Fibroblast of lung (primary cell): ENCODE measurements at places on chromosomes 11 and 22. TPM values are rescaled to one million over a fixed set of nuclear protein-coding genes. Genes with fewer than 3 reads are reported as not detected.

DNA sequence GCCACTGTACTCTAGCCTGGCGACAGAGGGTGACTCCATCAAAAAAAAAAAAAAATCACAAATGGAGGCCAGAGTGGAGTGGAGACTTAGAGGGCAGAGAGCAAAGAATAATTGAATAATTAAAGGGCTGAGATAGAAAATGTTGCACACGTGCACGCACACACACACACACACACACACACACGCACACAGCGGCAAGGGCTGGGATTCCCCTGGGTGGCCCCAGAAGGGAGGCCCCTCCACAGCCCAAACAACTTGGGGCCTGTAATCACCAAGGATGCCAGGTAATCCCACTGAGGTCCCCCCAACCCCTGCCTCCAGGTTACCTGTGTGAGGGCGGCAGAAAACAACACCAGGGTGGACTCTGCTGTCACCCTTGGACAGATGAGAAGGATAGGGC, 12.0 kb upstream of the DGKZ start:
- no peak for DNase-seq
- no peaks in the 10 kb centered on the region for H3K36me3 ChIP-seq
- peaks cover 42% of the 10 kb centered on the region for H3K27me3 ChIP-seq
- H3K4me1 ChIP-seq, result peaks cover 2% of the 10 kb centered on the region
- no peak overlapping the region for H3K27ac ChIP-seq

- H3K27ac ChIP-seq, result no peak overlapping the region
- no peak overlapping the region for H3K4me3 ChIP-seq
- H3K4me1 ChIP-seq, result no peaks in the 10 kb centered on the region
- no peaks in the 10 kb centered on the region for H3K36me3 ChIP-seq
- no peak for DNase-seq
These were observed 4.8 kb downstream of the CYB5R2 start for GRCh38 chr11:7668464-7668863.

DNA sequence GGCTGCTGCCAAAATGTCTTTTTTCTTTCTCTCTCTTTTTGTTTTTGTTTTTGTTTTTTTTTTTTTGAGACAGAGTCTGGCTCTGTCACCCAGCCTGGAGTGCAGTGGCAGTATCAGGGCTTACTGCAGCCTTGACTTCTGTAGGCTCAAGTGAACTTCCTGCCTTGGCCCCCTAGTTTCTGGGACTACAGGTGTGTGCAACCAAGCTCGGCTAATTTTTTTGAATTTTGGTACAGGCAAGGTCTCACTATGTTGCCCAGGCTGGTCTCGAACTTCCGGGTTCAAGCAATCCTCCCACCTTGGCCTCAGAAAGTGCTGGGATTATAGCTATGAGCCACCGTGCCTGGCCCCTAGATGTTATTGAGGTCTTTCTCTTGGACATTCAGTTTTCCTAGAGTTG, 2.2 kb upstream of the DDX10 start:
- H3K4me1 ChIP-seq, result peaks cover 3% of the 10 kb centered on the region
- no peak for DNase-seq
- no peak overlapping the region for H3K27ac ChIP-seq
- no peaks in the 10 kb centered on the region for H3K36me3 ChIP-seq
- H3K27me3 ChIP-seq, result no peaks in the 10 kb centered on the region
- no peak overlapping the region for H3K4me3 ChIP-seq

DNA sequence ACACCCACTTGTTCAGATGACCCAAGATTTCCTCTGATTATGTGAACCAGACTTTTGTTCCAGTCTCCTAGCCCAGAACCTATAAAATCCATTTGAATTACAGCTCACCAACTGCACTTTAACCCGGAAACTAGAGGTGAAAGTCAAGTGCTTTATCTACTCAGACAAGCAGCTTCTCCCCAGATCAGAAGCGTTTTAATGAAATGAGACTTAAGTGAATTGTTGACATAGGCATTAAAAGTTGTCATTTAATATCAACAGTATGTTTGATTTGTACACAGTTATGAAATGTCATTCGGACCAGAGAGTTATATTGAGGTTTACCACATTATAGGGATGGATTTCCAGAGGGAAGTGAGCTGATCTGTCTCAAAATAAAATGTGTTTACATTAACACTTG, 52.0 kb downstream of the CADM1 start:
- no peaks in the 10 kb centered on the region for H3K36me3 ChIP-seq
- no peaks in the 10 kb centered on the region for H3K27me3 ChIP-seq
- no peak overlapping the region for H3K27ac ChIP-seq
- no peaks in the 10 kb centered on the region for H3K4me1 ChIP-seq

- no peaks in the 10 kb centered on the region for H3K27me3 ChIP-seq
- no peak overlapping the region for H3K27ac ChIP-seq
- no peaks in the 10 kb centered on the region for H3K4me1 ChIP-seq
- H3K36me3 ChIP-seq, result no peaks in the 10 kb centered on the region
These were observed 35.3 kb upstream of the SC5D start for GRCh38 chr11:121257289-121257688.

- peaks cover 11% of the 10 kb centered on the region for H3K27me3 ChIP-seq
- DNase-seq, result peak; percentile 75
- H3K4me3 ChIP-seq, result peak overlapping the region; percentile 60
- peak overlapping the region; percentile 20 for H3K27ac ChIP-seq
- H3K4me1 ChIP-seq, result peaks cover 14% of the 10 kb centered on the region
These were observed 1.2 kb upstream of the TYMP start for GRCh38 chr22:50530877-50531545.

- DNase-seq, result peak; percentile 41
- no peak overlapping the region for H3K27ac ChIP-seq
- no peaks in the 10 kb centered on the region for H3K4me1 ChIP-seq
- H3K4me3 ChIP-seq, result peak overlapping the region; percentile 25
- no peaks in the 10 kb centered on the region for H3K36me3 ChIP-seq
These were observed 95.3 kb upstream of the RCN1 start for GRCh38 chr11:31995525-31996094.

DNA sequence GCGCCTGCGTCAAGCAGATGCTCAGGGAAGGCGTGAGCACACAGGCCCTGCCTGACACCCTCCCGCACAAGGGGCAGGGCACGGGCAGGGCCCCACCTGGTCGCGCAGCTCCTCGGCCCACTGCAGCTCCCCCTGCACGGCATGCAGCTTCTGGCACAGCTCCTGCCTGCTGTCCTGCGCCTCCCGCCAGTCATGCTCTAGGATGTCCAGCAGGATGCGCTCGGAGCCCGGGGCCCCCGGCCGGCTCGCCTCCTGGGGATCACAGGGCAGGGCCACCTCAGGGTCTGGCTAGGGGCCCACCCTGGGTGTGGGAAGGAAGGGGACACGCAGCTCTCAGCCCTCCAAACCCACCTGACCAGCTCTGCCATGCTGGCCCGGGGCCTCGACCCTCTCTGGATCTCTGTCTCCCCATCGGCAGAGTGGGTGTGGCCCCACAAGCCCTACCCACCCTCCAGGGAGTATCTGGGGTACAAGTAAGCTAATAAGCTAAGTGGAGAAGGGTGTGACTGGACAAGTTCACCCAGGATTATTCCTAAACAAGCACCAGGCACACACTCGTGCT, 10.7 kb downstream of the CARD10 start:
- no peaks in the 10 kb centered on the region for H3K27me3 ChIP-seq
- H3K4me3 ChIP-seq, result no peak overlapping the region
- H3K36me3 ChIP-seq, result no peaks in the 10 kb centered on the region
- no peak for DNase-seq
- no peak overlapping the region for H3K27ac ChIP-seq

- no peaks in the 10 kb centered on the region for H3K36me3 ChIP-seq
- no peaks in the 10 kb centered on the region for H3K4me1 ChIP-seq
- DNase-seq, result no peak
- H3K27me3 ChIP-seq, result no peaks in the 10 kb centered on the region
- H3K27ac ChIP-seq, result no peak overlapping the region
These were observed 26.4 kb downstream of the IGLL5 start for GRCh38 chr22:22913989-22914388.

DNA sequence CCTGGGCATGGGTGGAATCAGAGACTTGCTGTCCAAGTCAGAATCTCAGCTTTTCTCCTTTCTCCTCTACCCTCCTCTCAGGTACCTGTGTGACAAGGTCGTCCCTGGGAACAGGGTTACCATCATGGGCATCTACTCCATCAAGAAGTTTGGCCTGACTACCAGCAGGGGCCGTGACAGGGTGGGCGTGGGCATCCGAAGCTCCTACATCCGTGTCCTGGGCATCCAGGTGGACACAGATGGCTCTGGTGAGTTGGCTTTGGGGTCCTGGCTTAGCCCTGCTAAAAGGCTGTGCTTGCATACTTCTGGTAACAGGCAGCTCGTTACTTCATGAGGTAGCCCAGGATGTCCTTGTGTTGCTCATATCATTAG, 10.7 kb downstream of the MCM5 start:
- no peaks in the 10 kb centered on the region for H3K4me1 ChIP-seq
- peaks cover 16% of the 10 kb centered on the region for H3K36me3 ChIP-seq
- no peak overlapping the region for H3K4me3 ChIP-seq
- no peak overlapping the region for H3K27ac ChIP-seq
- DNase-seq, result no peak

DNA sequence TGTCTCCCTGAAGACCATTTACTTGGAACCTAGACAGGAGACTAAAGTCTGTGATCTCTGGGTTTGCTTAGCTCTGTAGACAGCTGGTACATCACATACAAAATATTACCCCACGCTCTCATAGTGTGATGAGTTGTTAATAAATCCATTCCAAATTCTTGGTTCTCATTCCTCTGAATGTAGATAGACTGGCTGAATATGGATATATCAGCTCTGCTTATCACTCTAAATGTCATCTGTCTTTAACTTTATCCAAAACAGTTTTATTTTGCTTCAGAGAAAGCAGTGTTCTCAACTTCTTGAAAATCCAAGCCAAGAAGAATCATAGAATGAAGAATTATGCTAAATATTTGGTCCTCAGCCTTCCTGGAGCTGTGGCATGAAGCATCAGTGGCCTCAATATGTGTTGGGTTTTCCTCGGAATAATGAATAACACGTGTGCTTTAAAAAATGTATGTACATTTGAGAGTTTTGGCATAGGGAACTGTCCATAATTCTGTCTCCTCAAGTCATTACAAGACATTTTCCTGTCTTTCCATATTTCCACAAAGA, 10.5 kb upstream of the LDLRAD3 start:
- no peaks in the 10 kb centered on the region for H3K27me3 ChIP-seq
- H3K4me3 ChIP-seq, result no peak overlapping the region
- no peak for DNase-seq
- no peaks in the 10 kb centered on the region for H3K36me3 ChIP-seq
- H3K27ac ChIP-seq, result no peak overlapping the region

GRCh38 chr11:83773950-83774880, 488.0 kb upstream of the CCDC90B start:
- no peak overlapping the region for H3K4me3 ChIP-seq
- no peak overlapping the region for H3K27ac ChIP-seq

GRCh38 chr22:46366801-46367706, 31.5 kb downstream of the TRMU start:
- no peaks in the 10 kb centered on the region for H3K36me3 ChIP-seq
- DNase-seq, result no peak
- H3K27me3 ChIP-seq, result no peaks in the 10 kb centered on the region
- H3K27ac ChIP-seq, result no peak overlapping the region

DNA sequence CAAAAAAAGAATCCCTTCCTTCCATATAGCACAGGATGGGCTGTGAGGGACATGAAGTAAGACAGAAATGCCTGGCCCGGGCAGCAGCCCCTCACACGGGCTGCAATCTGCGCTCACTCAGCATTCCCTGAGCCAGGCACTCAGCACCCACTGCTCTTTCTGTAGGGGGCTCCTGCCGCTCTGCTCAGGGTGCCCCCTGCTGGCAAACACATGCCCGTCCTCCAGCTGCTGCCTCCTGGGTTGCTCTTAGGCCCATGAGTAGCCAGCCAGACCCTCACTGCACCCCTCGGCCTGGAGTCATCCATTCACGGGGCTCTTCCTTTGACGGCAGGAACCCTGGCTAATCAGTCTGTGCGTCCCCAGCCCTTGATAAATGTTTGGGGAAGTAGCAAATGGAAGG, 6.9 kb downstream of the MCAT start:
- DNase-seq, result peak; percentile 20
- H3K4me1 ChIP-seq, result no peaks in the 10 kb centered on the region
- no peaks in the 10 kb centered on the region for H3K27me3 ChIP-seq
- peaks cover 7% of the 10 kb centered on the region for H3K36me3 ChIP-seq

DNA sequence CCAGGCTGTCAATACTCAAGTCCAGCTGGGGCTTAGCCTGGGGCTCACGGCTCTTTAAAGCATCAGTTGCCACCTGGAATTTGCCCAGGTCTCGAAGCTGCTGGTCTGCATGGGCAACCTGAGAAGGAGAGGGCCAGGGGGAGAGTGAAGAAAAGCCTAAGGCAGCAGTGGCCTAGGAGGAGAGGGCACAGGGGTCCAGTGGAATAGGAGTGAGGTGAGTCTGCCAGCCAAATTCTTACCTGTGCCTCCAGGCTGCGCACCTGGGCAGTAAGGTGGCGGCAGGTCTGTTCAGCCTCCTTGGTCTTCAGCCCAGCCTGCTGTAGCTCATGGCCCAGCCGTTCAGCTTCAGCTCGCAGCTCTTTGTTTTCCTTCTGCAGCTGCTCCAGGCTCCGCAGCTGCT, 10.0 kb downstream of the IL18BP start:
- no peaks in the 10 kb centered on the region for H3K27me3 ChIP-seq
- no peak overlapping the region for H3K4me3 ChIP-seq
- peaks cover 64% of the 10 kb centered on the region for H3K36me3 ChIP-seq
- no peak for DNase-seq
- peaks cover 11% of the 10 kb centered on the region for H3K4me1 ChIP-seq

GRCh38 chr11:61551634-61552033, 29.2 kb downstream of the SYT7 start:
- peaks cover 31% of the 10 kb centered on the region for H3K27me3 ChIP-seq
- H3K27ac ChIP-seq, result no peak overlapping the region
- DNase-seq, result peak; percentile 67
- no peak overlapping the region for H3K4me3 ChIP-seq
- no peaks in the 10 kb centered on the region for H3K36me3 ChIP-seq

DNA sequence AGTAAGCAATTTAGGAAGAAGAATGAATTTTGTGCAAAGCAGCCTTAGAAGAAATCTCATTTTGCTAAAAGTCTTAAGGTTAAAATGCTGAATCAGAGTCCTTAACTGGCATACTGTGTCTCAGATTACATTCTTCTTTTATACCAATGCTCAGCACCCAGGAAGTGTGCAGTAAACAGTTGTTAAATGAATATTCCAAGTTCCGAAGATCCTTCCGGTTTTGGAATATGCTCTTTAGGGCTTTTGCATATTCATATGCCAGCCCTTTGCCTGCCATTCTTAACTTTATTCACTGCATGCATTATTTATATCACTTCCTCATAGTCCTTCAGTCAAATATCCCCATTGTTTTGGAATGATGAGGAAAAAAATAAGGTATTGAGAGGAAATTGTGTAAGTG, 242.0 kb downstream of the DDX10 start:
- H3K27me3 ChIP-seq, result no peaks in the 10 kb centered on the region
- peaks cover 5% of the 10 kb centered on the region for H3K4me1 ChIP-seq
- no peak overlapping the region for H3K27ac ChIP-seq
- H3K4me3 ChIP-seq, result no peak overlapping the region

Gene SOX6
- total RNA-seq, result 1.8 and 5.1 TPM in 2 replicates

Gene UPK3A
- not detected in 2 replicates for total RNA-seq

Gene OR4A16
- not detected in 2 replicates for total RNA-seq

Gene RFPL3
- total RNA-seq, result not detected in 2 replicates

Gene KCNK4
- total RNA-seq, result under 0.01 TPM in 1 of 2 replicates, not detected in the other

Gene OR52N4
- total RNA-seq, result 0.33 TPM in 1 of 2 replicates, not detected in the other

Gene GRIA4
- total RNA-seq, result under 0.01 and 0.50 TPM in 2 replicates

Gene MS4A14
- not detected in 2 replicates for total RNA-seq
